ENCODE measurements at places on chromosomes 12 and 14.
A peak's percentile ranks its signal among the peaks of the same experiment; 100 is the strongest.

DNA sequence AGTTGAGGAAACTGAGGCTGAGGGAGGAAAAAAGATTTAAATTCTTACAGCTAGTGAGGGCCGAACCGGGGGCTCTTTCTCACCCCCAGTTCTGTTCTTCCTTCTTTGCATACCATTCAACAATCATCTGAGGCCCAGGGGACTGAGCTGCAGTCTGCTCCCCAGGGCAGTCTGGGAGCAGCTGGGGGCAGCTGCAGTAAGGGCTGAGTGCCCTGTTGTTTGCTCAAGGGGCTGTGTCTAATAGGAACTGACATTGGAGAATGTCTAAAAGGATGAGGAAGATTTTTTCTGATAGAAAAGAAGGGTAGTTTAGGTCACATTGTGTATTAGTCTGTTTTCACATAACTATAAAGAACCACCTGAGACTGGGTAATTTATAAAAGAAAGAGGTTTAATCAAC is 42.2 kb downstream of the SLC17A8 start:
- DNase-seq = no peak

- no peak for DNase-seq
Measured at GRCh38 chr14:52283099-52283498, 15.6 kb downstream of the PTGDR start.

DNA sequence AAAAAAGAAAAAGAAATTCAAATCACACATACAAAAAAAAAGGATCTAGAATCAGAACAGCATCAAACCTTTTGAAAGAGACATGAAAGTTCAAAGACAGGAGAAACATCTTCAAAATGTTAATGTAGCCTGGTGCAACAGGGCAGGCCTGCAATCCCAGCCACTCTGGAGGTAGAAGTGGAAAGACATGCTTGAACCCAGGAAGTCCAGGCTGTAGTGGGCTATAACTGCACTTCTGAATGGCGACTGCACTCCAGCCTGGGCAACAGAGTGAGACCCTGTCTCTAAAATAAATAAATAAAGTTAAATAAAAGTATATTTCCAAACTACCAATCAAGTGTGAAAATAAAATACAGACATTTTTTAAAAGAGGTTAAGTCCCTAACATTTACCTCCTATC is 18.7 kb upstream of the AP4S1 start:
- DNase-seq = no peak

DNA sequence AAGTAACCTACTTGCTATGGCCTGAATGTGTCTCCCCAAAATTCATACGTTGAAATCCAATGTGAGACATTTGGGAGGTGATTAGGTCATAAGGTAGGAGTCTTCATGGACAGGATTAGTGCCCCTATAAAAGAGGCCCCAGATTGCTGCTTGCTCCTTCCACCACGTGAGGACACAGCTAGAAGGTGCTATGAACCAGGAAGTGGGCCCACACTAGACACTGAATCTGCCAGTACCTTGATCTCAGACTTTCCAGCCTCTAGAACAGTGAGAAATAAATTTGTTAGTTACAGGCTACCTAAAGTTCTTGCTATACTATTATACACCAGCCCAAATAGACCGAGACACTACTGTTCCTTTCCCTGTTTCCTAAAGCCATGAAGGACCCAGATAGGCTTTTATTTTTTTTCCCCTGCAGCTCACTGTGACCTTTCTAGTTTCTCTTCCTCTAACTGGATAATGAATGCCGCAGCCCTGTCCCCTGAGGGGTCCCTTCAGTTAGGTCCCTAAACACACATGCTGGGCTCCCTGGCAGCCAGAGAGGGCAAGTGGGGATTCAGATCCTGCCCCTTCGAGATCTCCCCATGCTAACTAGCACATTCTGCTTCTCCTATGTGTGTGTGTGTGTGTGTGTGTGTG is 19.3 kb downstream of the SLC25A3 start:
- no peak for DNase-seq

- no peak for DNase-seq
Measured at GRCh38 chr12:66603461-66603860, 75.4 kb downstream of the GRIP1 start.

- DNase-seq = peak; percentile 94
Measured at GRCh38 chr12:110613771-110614684, at the start of gene TCTN1. Gene TCTN1, plus strand, starts transcription at chr12:110614129. Its CDS starts 54 bp downstream, at chr12:110614183.

DNA sequence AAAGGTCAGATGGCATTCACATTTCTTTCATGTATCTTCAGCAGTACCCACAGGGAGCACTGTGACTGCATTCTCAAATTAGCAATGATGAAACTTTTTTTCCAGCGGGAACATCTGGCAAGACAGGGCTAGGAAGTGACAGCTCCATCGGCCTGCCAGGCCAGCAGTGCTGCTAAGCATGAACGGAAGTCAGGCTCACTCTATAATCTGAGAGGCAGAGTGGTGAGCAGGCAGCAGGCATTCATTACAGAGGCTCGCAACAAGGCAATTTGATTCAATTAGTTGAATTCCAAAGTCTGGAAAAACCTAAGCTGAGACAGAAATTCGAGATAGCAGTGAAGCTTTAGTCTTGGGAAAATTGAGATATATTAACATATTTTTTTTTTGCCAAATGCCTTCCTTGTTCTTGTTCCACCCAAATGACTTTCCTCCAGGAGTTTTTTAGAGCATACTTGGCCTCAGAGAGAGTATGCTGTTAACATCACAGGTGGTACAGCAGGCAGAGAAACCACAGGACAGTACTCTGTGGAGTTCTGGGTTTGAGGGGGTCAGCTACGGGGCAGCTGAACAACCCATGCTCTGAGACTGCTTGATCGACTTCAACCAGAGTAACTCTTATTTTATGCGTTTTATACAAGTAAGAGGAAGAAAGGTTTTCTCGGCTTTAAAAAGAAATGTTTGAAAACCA is 414.9 kb downstream of the APAF1 start:
- no peak for DNase-seq

DNA sequence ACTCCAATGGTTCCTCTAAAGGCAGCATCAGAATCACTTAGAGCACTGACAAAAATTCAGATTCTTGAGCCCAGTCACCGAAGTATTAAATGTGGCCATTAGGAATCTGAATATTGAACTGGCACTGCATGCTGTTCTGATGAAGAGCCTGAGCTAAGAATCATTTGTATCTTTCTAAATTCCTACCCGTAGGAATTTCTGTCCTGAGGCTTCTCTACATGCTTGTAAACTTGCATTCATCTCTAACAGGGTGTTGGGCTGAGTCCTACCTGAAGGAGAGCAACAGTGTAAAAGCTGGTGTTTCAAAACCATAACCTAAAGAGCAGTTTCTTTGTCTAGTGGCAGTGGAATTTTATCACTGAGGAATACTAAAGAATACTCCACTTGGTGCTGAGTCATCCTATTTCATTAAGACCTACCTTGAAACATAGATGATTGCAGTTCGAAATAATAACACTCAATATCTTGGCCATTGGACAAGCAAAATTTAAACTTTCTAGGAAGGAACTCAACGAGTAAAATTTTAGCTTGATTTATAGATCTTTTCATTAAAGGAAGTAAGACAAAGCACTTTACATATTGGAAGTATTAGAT is 35.5 kb upstream of the C12orf75 start:
- no peak for DNase-seq

- peak; percentile 80 for DNase-seq
Measured at GRCh38 chr12:8065991-8066594, at the start of gene C3AR1. Gene C3AR1, minus strand, starts transcription at chr12:8066359. Its CDS starts 6,174 bp downstream, at chr12:8060185.

- DNase-seq = no peak
Measured at GRCh38 chr12:10847744-10848143, 1.5 kb downstream of the PRR4 start.

DNA sequence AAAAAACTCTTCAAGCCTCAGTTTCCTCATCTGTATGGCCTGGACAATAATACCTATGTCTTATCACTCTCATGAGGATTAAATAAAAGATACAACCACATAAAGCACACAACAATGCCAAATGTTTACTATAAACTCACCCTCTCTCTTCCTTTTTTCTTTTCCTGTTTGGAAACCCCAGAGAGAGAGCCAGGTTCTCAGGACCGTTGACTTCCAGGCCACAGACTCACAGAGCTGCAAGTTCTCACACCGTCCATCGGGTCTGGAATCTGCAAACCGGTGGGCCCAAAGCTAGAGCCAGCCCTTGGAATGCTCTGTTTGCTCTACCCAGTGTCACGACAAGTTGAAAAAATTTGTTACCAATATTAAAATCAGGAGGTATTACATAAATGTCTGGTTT is 4.6 kb upstream of the CD4 start:
- DNase-seq = no peak

- peak; percentile 51 for DNase-seq
Measured at GRCh38 chr12:25200703-25201102, 5.7 kb downstream of the ETFRF1 start.

GRCh38 chr12:82099216-82099615 is 259.0 kb downstream of the CCDC59 start:
- DNase-seq = no peak

DNA sequence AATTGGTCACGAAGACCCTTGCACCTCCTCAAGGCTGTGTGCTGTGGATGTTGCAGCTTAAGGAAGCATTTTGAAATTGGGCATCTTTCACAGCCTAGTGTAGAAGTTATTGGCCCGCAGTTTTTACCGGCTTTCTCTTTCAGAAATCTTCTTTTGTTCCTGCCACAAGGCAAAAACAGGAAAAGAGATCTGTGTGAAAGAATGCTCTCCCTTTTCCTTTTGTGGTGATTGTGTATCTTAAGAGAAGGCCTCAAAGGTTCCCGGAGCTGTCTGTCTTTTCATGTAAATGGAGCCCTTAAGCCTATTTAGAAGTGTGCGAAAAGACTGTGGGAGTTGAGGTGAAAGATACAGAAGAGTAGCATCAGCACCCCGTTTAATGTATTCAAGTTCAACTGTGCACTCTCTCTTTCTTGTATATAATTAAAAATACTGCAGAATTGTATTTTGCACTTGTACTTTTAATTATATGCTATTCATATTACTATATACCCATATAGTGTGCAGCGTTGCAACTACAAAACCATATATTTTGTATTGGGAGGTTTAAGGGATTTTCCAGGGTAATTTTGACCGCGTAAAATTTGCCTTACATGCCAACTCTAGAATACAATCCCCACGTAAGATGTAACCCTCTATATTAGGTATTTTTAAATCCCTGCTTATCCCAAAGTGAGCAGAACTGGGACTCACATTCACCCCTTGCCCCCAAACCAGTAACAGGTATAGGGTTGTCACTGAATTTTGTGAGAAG is 441.7 kb downstream of the RAD51B start:
- no peak for DNase-seq

GRCh38 chr14:104598039-104598909 is 6.3 kb downstream of the TMEM179 start:
- no peak for DNase-seq

DNA sequence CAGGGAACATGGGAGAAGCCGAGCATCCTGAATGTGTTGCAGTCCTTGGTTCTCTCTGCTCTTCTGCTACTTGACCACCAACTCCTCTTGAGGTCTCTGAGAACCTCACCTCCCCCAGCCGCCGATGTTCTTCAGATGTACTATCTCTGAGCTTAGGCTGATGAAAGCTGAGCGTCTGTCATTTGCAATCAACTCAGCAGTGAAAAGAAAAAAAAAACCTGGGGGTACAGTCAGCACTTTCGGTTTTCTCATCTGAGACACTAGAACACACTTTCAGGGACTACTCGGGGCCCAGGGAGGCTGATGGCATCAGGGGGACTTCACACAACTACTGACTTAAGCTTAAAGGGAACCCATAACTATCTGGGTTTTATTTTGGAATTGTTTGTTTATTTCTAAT is 9.6 kb upstream of the FLVCR2 start:
- no peak for DNase-seq

DNA sequence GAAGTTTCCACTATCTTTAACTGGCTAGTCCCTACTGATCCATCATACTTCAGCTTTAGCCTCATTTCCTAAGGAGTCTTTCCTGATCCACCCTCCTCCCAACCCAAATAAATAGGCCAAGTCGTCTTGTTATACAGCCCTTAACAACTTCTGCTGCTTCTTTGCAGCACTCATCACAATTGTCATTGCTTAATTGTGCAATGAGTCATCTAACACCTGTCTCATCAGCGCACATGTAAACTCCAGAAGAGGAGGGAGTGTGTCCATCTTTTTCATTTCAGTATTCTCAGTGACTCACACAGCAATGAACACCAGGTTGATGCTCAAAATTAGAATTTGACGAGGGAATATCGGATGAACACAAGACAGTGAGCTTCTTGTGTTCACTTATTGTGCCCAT is 87.3 kb downstream of the SUDS3 start:
- no peak for DNase-seq

DNA sequence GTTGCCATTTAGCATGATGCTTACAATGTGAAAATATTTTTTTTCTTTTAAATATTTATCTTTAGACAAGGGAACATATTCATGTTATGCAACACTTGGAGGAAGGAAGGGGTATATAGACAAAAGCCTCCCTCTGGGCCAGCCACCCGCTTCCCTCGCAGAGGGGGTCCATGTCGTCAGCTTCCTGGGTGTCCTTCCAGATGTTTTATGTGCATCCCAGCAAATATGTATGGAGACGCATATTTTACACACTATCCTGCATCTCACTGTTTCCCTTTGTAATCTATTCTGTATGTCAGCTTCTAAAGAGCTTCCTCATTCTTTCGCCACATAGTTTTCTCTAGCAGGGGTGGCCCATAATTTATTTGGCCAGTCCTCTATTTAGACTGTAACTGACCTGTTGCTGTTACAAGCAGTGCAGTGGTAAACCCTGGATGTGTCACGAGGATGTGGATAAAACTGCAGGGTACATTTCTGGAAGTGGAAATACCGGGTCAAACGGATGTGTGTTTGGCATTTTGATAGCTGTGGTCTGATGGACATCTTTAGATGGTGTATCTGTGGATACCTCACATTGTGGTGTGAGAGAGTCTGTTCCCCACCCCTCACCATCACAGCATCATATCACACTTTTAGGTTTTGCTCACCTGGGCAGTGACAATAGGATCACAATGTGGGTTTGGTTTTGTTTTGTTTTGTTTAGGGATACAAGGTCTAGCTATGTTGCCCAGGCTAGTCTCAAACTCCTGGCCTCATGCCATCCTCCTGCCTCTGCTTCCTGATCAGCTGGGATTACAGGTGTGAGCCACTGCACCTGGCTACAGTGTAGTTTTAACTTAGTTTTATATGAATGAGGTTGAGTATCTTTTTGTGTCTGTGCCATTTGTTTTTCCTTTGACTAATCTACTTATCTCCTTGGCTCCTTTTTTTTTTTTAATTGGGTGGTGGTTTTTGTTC is 31.6 kb downstream of the FAM222A start:
- DNase-seq = no peak

GRCh38 chr14:101945171-101945570 is 19.2 kb upstream of the DYNC1H1 start:
- DNase-seq = no peak

DNA sequence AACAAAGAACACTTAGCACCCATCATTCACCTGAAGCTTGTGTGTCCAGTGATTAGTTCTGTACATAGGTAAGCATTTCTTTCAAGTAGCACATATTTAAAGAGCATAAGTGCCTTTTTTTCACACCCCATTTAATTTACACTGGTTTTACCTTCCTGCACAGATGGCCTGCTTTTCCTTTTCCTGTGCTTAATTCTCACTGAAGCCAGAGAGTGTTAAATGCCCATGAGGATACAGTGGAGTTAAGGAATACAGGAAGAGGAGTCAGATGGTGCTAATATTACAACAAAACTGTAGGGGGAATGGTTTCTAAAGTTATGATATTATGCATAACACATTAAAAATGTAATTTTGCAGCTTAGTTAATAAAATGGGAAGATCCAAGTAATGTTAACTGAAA is 31.0 kb upstream of the SLC38A1 start:
- no peak for DNase-seq
